Activated T-cell treated with anti-CD3 and anti-CD28 coated beads for 48 hours (primary cell): ENCODE measurements at places on chromosomes 4 and X.

DNA sequence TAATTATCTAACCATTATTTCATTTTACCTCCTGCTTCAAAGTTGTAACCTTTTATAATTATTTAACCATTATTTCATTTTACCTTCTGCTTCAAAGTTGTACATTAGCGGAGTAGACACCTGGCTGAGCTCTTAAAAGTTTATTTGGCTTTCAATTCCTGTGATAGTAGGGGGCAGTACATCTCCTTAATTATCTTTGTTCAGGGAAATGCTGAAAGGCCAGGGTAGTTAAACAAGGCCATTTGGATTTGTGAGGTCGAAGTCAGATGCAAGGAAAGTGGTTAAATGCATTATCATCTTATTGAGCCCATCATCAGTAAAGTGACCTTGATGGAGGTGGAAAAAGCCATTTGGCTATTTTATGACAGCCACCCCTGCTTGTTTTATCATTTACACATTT is 210.6 kb downstream of the TENM3 start:
- no peak for DNase-seq

DNA sequence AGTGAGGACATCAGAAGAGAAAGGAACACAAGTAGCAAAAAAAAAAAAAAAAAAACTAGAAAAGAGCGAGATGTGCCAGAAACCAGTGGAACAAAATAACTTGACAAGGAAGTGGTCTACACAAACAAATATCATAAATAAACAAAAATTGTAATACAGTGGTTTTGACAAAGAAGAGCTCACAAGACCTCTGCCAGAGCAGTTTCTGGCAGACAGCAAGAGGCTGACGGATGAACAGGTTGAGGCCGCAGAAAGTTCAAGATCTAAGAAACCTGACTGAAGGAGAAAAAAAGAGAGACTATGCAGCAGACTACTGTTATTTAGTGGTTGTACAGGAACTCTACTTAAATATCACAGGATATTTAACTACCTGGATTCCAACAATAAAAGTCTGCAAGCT is 66.2 kb downstream of the MAB21L2 start:
- no peak for DNase-seq

DNA sequence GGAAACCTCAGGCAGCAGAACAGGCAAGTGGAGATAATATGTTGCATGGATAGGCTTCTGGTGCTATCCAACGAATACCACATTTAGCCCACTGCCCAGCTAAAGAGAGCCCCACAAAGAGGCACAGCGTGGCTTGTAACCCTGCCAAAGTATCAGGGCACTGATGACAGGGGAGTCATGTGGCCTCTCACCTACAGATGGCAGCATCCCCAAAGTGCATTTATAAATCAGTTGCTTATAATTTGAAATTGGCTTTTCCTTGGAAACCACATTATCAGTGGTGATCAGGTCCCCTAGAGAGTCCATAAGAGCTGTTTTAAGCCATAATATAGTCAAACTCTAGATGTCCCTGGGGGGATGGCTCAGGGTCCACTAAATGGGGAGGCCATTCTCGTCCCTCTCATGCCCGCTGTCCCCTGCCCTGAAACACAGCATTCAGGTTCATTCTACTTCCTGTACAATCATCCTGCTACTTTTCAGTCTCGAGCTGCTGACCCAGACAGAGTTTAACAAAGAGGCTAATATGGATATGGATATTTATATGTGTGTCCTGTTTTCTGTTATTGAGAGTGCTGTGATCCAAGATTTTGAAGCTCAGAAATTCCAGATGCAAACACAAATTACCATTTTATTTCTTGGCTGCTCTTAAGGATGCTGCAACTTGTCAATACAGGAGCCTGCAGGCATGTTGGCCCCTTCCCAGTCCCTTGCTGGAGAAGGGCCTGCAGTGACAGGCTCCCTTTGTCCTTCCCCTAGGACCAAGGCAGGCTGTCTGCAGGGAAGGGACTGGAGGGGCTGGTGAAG is 28.5 kb downstream of the SRPX start:
- DNase-seq = no peak

DNA sequence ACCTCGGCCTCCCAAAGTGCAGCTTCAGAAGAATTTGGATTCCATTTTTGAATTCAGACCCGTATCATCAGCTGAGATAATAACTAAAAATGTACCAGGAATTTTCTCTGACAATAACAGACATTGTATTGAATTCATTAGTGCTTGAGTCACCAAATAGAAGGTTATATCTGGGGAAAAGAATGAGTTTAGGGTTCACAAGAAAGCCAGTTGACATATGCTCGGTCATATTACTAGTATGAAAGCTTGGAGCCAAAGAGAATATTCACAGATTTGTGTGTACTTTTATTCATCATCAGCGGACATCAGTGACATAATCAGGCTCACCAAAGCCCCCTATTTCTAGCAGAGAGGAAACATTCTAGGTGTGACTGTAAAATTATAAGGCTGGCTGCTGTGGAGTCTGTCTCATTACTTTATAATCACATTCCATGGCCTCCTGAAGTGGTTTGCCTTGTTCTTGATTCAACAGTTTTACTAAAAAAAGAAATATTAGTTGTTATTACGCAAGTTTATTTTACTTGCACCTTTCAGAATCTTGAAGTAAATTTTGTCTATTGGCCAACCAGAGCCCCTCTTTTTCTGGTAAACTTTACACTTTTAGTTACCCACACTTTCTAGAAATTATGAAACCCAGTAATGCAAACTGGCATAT is 14.6 kb upstream of the DCTD start:
- no peak for DNase-seq

GRCh38 chrX:129957241-129958082 is 25.0 kb upstream of the BCORL1 start:
- DNase-seq = peak; percentile 48

DNA sequence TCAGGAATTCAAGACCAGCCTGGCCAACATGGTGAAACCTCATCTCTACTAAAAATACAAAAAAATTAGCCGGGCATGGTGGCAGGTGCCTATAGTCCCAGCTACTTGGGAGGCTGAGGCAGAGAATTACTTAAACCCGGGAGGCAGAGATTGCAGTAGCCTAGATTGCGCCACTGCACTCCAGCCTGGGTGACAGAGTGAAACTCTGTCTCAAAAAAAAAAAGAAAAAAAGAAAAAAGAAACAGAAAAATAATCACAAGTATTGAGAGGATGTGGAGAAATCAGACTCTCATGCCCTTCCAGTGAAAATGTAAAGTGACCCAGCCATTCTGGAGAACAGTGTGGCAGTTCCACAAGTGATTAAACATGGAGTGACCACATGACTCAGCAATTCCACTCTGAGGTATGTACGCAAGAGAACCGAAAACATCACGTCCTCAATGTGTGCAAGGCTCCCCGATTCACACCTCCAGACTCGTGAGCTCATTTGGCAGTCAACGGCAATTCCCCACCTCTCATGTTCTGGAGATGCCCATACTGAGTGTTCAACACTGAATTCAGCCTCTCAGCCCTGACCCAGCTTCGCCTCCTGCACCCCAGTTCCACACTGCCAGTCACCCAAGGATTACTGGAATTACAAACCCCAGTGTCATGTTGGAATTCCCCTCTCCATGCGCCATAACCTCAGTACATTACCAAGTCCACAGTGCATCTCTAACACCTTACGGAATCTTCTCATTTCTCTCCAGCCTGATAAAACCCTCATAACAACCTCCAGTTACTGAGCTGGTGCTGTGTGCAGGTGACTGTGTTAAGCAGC is 21.1 kb downstream of the ACOX3 start:
- DNase-seq = peak; percentile 51

- no peak for DNase-seq
Observed at GRCh38 chr4:128484896-128485295, 197.3 kb upstream of the PGRMC2 start.

DNA sequence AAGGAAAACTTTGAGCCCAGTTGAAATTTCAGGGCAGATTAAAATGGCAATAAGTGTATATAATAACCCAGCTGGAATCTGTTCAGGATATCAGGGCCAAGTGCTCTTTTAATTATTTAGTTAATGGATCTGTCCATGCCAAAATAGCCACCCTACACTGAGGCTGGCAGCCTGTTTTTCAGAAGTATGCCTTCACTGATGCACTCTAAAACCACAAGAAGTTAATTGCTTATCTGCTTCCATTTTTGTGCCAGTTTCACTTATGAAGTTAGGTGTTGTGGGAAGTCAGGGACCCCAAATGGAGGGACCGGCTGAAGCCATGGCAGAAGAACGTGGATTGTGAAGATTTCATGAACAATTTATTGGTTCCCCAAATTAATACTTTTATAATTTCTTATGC is 960.3 kb downstream of the C4orf33 start:
- DNase-seq = no peak

GRCh38 chrX:9370893-9371292 is 94.0 kb upstream of the TBL1X start:
- no peak for DNase-seq

GRCh38 chr4:169024762-169025161 is 14.7 kb upstream of the CBR4 start:
- no peak for DNase-seq
